Iris pigment epithelial cell (primary cell): ENCODE measurements at places on chromosomes 6 and 20.
A peak's percentile ranks its signal among the peaks of the same experiment; 100 is the strongest.

DNA sequence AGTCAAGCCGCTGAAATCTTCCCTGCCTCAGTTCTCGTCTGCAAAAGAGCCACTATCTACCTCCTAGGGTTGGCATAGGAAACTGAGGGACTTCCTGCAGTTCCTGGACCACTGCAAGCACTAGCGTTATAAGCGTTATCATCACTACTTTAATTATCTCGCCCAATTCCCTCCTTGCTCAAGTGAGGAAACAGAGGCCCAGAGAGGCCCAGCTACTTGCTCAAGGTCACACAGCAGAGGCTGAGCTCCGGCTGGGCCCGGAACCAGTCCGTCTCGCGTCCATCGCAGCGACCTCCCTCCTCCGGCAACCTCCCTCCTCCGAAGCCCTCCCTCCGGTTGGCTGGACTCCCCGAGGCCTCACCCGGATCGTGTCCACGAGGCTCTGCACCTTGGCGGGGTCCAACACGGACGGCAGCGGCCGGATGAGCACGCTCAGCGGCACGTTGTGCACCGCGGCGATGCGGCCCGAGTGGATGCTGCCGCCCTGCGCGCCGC, 338 bp downstream of the SRXN1 start:
- peak; percentile 61 for DNase-seq

DNA sequence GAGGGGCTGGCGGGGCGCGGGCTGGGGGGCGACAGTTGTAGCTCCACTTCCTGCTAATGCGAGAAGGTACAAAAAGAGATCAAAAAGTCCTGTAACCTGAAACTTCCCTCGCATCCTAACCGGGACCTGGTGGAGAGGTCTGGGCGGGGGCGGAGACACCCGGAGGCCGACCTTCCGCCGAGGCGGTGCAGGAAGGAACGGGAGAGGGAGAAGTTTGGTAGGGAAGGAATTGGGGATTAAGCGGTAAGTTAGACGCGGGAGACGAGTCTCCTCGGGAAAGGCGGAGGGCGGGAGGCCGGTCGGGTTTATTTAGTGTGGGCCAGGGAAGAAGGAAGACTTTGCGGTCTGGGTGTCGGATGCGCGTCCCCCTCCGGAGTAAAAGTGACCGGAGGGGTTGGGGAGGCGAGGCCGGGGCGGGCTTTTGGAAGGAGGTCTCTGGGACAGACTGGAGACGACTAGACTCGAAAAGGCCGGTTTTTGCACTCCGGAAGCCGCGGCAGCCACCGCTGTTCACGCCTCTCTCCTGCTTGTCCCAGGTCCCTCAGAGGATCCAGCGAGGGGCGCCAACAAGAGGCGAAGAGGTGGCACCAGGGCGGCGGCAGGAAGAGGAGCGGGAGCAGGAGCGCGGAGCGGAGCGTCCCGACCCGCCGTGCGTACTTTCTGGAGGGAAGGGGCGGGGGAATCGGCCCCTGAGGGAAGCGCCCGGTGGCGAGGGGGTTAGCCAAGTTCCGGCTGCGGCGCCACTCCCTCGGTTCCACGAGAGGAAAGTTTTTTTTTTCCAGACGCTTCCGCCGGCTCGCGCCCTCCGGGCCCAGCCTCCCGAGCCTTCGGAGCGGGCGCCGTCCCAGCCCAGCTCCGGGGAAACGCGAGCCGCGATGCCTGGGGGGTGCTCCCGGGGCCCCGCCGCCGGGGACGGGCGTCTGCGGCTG, 734 bp downstream of the TPBG start:
- peak; percentile 68 for DNase-seq

DNA sequence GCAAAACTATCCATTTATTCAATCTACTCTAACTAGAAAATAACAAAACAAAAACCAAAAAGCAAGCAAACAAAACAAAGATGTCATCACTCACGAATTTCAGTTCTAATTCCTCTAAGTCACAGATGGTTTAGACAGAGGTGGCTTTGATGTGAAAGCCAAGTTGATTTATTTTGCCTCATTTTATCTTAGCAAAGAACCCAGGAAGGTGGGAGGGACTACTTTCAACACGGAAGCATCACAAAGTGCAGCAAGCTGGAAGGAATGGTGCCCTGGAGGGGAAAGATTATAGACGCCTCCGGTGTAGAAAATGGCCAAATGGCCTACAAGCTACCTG, 88.4 kb downstream of the LAMP5 start:
- DNase-seq, result no peak

DNA sequence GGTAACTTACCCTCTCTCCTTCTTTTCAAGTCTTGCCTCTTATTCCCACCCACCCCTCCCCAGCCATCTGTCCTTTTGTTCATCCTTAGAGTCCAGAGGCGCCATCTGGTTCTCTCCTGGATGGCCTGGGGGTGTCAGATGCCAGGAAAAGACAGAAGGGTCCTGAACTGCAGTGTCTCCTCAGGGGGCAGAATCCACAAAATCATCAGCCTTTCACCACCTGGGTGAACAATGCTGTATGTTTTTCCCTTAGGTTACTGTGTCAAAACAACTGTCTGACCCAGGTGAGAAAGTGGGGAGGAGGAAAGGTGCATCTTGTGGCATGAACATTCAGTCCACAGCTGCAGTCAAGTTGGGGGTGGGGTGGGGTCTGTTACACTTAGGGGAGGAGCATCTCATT, 47.9 kb upstream of the FYN start:
- DNase-seq, result no peak

- no peak for DNase-seq
Measured at GRCh38 chr6:127695108-127695507, 118.1 kb downstream of the C6orf58 start.

- no peak for DNase-seq
Measured at GRCh38 chr6:90770778-90771177, 183.9 kb upstream of the MAP3K7 start.

- DNase-seq, result no peak
Measured at GRCh38 chr6:107735906-107736635, 88.0 kb downstream of the SCML4 start.

DNA sequence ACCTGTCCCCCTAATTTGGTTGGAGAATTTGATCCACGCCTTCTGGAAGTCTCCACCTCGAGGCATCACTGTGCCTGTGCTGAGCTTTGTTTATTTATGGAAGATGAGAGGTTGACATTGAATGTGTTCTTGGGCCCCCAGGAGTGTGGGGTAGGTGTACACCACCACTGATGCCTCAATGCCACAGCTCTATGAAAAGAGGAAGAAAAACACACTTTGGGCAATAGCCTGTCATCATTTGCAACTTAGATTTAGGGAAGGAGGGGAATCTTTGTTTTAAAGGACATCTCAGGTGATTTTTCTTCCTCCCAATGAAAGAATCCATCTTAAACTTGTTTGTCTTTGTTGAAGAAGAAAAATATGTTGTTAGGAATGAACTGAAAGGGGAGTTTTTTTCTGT, 42.6 kb downstream of the TBC1D7 start:
- no peak for DNase-seq

GRCh38 chr6:26017632-26017966, 55.0 kb downstream of the TRIM38 start:
- peak; percentile 90 for DNase-seq

GRCh38 chr20:41032271-41032670, 3.6 kb downstream of the TOP1 start:
- DNase-seq, result peak; percentile 59

DNA sequence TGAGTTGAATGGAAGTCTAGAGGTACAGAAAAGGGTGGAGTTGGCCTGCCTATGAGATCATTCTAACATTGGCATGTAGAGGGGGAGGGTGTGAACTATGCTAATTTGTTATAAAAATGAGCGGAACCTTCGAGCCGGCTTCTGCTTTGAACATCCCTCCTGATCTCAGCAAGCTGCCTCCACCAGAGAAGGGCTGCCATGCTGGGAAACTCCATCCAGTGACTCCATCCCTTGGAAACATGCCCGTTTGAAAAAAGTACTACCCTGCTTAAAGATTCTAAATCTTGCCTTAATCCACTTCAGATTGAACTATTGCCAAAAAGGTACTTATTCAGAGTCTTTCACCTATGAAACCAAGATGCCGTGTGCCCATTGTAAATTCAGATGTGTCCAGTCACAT, 43.6 kb upstream of the TMEM170B start:
- DNase-seq, result peak; percentile 20
